B cell (primary cell): ENCODE measurements at places on chromosomes 1 and 21. TPM values are rescaled to one million over a fixed set of nuclear protein-coding genes. Genes with fewer than 3 reads are reported as not detected.

Gene SLC45A3
- total RNA-seq, result 4.7 and 5.0 TPM in 2 replicates

Gene AHCTF1
- total RNA-seq, result 34.8 and 43.1 TPM in 2 replicates

Gene OR2T3
- total RNA-seq, result 1.4 and 1.8 TPM in 2 replicates

Gene INSRR
- total RNA-seq, result not detected in 2 replicates

Gene CHRM3
- not detected in 2 replicates for total RNA-seq

Gene MCOLN2
- 25.8 and 35.3 TPM in 2 replicates for total RNA-seq

Gene MYOM3
- total RNA-seq, result not detected in 2 replicates

Gene ADGRL4
- not detected in 2 replicates for total RNA-seq

Gene TCHHL1
- not detected in 2 replicates for total RNA-seq

Gene EDARADD
- not detected in 2 replicates for total RNA-seq

DNA sequence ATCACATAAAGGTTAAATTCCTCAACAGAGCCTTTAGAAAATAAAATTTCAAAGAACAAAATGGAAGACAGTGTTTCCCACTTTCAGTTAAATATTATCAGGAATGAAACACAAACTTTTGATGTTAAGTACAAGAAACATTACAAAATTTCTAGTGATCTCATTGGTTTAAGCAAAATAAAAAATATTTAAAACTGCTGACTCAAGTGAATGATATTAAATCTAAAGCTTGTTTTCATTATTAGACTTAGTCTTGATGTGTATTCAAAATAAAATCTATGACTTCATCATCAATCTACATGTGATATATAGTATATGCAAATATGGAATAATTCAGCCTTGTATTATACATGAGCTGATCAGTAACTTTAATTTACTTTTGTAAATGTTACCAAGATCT lies 584.9 kb downstream of the PTBP2 start:
- DNase-seq, result no peak

DNA sequence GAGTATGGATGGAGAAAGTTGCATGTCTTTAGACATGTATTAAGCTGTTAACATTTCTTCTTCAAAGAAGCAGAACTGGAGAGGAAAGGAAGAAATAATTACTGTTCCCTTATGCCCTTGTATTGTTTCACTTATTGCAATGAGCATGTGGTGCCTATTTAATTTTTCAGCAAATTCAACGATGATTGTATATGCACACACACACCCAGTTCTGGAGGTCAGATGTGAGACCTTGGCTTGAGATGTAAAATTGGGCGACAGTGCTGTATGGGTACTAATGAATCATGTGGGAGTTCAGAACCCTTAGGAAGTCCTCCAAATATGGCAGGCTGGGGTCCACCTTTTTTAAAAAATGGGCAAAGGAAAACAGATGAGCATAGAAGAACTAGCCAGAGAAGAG lies 27.5 kb downstream of the BRINP2 start:
- no peak for DNase-seq

- no peak for DNase-seq
Observed at GRCh38 chr1:70754701-70755100, 292.9 kb downstream of the PTGER3 start.

- no peak for DNase-seq
Observed at GRCh38 chr1:60746278-60746791, 336.0 kb upstream of the NFIA start.

GRCh38 chr1:211842518-211842917 lies 12.0 kb upstream of the LPGAT1 start:
- no peak for DNase-seq

DNA sequence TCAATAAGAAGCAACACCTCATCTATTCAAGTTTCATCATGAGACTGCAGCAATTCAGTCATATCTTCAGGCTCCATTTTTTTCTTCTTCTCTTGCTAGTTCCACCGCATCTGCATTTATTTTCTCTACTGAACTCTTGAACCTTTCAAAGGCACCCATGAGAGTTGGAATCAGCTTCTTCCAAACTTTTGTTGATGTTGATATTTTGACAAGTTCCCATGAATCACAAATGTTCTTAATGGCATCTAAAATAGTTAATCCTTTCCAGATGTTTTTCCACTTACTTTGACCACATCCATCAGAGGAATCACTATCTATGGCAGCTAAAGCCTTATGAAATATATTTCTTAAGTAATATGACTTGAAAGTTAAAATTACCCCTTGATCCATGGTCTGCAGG lies 434.3 kb downstream of the GPATCH2 start:
- DNase-seq, result no peak

DNA sequence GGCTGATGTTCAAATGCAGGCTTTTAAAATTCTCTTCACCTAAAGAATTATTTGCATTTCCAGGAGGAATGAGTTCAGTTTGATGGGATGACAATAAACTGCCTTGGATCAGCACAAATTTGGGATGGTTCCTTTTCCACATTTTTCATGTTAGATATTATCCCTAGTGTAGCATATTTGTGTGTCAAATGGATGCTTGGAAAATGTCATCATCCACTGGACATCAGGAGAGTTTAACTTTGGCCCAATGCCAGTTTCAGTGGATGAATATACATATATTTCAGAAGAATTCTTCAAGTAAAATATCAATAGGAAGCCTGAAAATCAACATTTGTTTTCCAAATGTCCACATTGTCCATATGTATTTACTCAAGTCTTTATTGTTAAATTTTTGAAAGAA lies 116.5 kb upstream of the COL24A1 start:
- no peak for DNase-seq

DNA sequence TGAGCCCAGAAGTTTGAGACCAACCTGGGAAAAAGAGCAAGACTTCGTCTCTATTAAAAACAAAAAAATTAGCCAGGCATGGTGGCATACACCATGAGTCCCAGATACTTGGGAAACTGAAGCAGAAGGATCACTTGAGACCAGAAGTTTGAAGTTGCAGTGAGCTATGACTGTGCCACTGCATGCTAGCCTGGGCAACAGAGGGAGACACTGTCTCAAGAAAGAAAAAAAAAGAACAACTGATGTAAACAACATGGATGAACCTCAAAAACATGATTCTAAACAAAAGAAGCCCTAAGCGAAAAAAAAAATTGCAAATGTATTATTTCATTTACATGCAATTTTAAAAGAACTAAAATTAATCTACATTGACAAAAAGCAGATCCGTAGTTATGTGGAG lies 9.0 kb downstream of the LRRC40 start:
- no peak for DNase-seq

DNA sequence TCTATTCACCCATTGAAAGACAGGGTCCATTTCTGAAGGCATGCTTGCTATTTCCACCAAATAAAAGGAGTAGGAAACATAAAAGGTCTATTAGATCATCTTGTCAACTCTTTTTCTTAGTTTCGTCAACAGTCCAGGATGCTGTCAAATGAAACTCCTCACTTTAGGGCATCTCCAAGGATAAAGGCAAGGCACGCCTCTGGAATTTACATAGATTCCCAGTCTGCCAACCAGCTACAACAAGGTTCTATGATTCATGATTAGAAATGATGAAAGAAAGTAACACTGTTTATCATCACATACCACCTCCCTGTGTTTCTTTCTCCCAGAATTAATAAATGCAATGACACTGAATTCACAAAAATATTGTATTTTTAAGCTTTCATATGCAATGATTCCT lies 636.3 kb downstream of the LTN1 start:
- no peak for DNase-seq

GRCh38 chr1:220076861-220077762 lies 12.5 kb downstream of the BPNT1 start:
- DNase-seq, result no peak

DNA sequence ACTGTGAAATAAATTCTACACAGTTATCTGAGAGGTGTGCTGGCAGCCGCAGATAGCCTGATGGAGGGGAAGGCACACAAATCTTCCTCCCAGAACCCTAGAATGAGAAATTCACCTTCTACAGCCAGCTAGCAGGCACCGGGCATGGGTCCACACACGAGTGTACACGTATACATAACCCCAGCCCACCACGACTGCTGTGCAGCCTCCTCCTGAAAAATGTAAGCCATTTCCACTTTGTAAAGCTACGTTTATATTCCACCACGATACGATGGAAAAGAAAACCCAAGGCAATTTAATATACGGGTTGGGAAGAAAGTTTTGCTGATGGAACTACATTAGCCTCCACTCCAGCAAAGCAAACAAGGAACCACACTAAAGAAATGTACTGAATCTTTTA lies 1.8 kb downstream of the BTG3 start:
- no peak for DNase-seq

- DNase-seq, result no peak
Observed at GRCh38 chr1:232413674-232414073, 216.3 kb downstream of the SIPA1L2 start.

- no peak for DNase-seq
Observed at GRCh38 chr1:9442278-9442846, 96.9 kb upstream of the SLC25A33 start.

DNA sequence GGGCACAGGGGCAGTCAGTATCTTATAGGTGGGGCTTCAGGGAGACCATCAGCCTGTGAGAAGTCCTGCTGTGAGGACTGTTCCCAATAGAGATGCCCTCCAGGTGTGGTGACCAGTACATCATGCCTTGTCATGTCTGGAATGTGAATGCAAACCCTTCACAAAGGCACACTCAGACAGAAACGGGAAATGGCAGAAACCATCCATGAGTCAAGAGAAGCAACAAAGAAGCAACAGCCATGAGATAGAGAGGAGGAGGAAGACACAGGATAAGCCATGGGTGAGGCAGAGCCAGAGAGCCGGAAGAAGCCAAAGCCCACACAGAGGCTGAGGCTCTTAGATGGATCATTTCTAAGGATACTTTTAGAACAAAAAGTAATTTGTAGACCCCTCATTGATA lies 20.1 kb upstream of the ZP4 start:
- no peak for DNase-seq

DNA sequence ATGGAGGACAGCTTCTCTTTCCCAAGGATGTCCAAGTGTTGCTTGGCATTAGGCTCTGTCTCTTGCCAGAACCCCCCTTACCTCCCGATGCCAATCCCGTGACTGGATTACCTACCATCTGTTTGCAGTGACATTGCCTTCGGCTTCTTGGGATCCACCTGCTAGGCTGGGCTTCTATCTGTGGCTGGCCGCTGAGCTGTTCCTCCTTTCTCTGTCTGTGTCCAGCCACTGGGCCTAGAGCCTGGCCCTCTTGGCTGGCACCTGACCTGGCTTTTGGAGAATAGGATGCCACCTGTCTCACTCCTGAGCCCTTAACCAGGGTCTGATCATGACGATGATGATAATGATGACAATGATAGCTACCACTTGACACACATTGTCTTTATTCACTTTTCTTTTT lies 41.6 kb upstream of the STUM start:
- DNase-seq, result no peak

GRCh38 chr1:223665592-223666312 lies at the start of gene CAPN8:
Gene CAPN8 (minus strand): TSS chr1:223665701. CDS start chr1:223665646, 55 bp downstream.
- DNase-seq, result no peak
